Putamen (tissue), 1 donor: ENCODE measurements at places on chromosomes 11 and 22.

- DNase-seq = no peak
Measured at GRCh38 chr11:69140635-69141034, 15.1 kb upstream of the SMIM38 start.

DNA sequence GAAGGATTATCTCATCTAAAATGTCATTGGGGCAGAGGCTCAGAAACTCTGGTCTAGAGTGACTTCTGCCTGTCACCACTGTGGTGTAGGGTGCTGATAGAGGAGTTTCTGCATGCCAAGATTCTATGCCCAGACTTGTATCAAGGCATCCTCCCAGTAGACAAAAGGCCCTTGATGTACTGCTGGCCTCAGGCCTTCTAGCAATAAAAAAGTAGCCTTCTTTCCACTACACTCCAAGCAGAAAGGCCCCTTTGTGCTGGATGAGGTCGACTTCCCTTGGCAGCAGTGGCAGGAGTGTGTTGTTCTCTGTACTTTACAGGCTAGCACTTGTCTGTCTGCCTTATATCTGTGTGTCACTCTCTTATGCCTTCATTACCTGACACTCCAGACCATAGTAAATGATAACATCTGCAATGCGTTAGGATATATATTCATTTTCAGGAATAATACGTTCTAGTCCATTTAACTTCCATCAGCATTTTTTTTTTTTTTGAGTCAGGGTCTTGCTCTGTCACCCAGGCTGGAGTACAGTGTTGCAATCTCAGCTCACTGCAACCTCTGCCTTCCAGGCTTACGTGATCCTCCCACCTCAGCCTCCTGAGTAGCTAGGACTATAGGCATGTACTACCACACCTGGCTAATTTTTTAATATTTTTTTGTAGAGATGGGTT is 49.5 kb upstream of the RRM1 start:
- peak; percentile 90 for DNase-seq

DNA sequence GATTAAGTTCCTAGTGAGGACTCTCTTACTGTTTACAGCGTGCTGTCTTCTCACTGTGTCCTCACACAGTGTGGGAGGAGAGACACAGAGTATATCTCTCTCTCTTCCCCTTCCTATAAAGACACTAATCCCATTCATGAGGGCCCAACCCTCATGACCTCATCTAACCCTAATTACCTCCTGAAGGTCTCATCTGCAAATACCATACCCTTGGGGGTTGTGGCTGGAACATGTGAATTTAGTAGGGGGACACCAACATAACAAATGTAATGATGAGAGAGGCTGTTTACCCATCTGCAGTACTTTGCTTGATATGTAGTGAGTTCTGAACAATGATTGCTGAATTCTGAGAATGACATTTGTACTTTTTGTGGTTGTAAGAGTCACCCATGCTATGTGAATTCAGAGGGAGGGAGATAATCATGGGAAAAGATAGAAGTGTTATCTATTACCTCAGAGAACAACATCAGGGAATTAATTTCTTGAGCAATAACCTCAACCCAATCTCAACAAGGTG is 4.9 kb upstream of the OR52W1 start:
- no peak for DNase-seq

DNA sequence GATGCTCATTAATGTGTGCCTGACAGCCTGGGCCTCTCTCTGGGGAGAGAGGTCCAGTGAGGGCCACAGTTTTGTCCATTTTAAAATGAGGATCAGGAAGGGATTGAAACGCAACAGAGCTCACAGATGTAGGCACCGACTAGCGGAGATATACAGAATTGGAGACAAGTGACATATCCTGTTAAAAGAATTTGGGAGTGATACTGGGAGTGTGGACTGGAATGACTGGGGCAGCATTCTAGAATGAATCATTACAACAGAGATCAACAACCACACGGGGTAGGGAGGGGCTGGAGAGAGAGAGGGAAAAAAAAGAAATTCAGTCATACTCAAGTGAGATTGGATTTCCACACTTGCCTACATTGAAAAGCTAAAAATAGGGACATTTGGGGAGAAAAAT is 2.5 kb upstream of the NCAM1 start:
- no peak for DNase-seq

DNA sequence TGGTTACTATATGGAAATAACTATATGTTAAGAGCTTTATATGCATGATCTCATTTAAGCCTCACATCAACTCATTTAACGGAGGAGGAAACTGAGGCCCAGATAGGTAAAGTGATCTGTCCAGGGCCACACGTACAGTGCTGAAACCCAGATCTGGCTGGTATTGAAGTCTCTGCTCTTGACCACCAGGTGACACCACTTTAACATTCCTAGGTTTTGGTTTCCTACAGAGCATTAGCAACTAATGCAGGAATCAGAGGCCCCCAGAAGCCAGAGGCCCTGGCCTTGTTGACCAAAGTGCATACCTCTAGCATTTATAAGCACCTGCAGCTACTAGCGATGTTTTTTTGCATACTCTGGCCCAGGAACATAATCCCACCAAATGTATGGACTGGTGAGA is 12.9 kb upstream of the LIMK2 start:
- DNase-seq = no peak

GRCh38 chr11:92826603-92827002 is 142.8 kb upstream of the MTNR1B start:
- no peak for DNase-seq

- no peak for DNase-seq
Measured at GRCh38 chr22:26527574-26528465, 15.5 kb upstream of the TFIP11 start.

DNA sequence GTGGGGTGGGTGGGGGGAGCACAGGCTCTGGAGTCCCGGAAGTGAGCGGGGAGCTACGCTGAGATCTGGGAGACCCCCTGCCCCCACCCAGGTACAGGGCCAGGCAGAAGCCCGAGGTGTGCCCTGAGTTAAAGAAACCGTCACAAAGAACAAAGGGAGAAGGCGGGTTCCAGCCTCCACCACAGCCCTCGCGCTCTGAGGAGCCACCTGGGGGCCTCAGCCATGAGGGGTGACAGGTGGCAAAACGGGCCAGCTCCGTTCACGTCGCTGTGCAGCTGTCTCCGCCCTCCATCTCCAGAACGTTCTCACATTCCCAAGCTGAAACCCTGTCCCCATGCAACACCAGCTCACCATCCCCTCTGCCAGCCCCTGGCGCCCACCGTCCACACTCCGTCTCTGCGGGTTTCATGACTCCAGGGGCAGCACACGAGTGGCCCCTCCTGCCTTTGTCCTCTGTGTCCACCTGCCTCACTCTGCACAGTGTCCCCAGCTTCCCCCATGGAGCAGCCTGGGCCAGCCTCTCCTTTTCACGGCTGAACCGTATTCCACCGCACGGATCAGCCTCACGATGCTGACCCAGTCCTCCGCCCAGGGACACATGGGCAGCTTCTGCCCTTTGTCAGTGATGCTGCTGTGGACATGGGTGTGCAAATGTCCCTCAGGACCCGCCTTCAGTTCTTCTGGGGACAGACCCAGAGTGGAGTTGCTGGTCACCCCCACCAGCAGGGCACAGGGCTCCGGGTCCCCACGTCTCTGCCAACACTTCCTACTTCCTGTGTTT is 1.7 kb upstream of the MUC5B start:
- no peak for DNase-seq

DNA sequence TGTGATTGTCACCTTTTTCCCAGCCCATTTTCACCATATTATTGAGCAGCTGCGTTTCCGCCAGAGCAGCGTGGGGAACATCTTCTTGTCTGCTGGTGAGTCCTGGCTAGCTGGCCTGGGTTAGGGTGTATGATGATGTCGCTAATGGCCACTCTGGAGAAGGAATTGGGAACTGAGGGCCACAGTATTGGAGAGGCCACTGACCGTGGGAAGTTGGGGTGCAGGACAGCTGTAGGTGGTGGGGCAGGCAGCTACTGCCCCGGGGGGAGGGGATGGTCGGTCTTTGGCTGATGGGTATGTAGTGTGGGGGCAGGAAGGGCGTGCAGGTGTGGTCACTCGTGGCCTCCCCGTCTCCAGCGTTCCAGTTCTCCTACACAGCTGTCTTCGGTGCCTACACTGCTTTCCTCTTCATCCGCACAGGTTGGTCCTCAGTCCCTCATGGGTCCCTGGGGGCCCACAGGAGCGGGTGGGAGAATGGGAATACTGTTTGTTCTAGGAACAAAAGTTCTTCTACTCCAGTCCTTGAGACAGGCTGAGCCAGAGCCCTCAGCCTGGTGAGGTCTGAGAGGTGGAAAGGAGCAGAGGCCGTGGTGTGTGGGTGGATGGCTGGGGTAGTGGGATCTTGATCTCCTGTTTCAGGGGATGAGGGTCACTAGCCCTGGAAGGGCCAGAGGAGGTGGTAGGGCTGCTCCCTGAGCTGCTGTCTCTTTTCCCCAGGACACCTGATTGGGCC is 2.1 kb downstream of the RCE1 start:
- DNase-seq = no peak

DNA sequence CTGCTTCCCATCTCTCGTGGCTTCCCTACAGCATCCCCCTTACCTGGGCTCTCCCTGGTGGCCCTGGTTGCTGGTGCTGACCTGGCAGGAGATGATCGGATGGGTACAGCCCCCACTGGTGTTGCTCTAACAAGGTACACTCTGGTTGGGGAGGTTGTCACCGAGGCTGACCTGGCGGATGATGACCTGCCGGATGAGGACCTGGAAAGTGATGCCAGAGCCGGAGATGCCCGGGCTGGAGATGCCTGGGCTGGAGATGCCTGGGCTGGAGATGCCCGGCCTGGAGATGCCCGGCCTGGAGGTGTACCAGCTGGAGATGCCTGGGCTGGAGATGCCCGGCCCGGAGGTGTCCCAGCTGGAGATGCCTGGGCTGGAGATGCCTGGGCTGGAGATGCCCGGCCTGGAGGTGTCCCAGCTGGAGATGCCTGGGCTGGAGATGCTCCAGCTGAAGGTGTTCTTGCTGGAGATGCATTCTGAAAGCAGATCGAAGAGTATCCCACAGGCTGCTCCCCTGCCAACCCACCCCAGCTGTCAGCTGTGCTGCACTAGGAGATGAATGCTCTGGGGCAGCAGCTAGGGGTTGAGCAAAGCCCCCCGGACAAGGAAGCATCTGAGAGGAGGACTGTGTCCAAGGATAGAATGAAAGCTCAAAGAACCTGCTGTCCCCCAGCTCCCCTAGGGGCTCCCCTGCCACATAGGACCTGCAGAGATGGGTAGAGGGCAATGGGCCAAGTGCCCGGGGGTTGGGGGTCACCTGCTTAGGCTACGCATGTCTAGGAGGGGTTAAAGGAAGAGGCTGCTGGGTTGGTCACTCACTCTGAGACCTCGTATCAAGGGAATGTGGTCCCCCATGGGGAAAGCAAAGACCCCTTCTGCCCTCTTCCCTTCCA is 10.6 kb downstream of the TMPRSS13 start:
- no peak for DNase-seq

DNA sequence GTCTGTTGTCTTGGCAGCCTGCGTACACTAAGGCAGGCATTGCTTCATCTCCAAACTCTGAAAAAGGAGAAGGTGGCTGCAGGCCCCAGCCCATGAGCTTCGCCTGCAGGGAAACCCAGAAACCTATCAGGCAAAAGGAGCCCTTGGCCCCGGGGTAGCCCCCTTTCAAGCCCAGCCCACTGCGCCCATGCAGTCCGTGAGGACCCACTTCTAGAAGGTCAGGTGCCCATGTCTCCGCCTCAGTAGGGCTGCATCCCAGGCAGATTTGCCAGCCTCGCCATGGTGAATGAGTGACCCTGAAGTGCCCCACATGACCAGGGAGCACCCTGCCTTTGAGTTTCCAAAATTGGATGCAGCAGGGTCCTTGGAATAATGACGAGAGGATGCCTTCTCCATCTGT is 1158.4 kb downstream of the BRD1 start:
- no peak for DNase-seq

DNA sequence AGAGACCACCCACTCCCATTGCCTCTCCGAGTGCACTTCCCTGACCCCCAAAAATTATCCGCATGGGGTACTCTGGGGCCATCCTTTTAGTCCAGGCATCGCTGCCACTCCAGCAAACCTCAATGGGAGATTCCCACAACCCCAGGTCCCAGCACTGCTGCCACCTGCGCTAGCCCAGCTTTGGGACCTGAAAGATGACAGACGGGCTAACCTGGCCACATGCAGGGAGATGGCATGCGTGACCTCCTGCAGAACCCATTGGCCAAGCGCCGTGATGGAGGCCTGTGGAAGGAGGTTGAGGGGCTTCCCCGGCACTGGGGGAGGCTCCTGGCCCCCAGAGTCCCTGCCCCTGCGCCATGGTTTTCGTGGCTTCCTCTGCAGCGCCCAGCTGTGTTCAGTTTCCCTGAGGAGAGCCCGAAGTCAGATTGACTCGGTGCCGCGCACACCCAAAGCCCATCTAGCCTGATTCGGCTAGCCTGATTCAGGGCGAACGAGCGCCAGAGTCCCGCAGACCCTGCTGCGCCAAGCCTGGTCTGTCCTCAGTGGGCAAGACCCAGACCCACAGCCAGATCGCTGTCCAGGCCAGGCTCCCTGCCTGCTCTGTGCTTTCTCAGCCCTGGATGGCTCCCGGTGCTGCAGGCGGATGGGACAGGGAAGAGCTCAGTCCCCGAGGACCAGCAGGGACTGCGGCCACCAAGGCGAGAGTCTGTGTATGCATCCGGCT is 751 bp upstream of the WNT7B start:
- no peak for DNase-seq

DNA sequence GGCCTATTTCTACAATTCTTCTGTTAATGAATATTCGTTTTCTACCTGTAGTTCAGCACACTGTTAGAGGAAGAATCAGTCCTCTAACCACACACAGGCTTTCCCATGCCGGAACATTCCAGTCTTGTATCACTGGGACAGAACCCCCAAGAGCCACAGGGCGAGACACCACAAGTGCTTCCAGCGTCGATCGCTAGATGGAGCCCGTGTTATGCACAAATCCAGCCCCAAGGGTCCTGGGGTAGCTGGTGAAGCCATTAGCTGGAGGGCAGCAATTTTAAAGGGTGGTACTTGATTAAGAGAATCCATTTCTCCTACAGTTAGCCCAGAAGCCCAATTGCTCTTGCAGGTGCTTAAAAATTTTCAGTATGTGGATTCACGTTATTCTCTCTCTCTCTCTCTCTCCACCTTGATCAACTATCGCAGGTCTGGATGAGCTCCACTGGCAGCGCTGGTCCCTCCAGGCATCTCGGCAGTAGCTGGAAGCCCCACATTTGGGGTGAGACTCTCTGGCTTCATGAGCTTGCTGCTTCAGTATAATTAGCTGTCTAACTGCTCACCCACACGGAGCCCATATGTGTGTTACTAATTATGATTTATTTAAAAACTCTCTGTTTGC is 148.2 kb upstream of the SNX19 start:
- peak; percentile 63 for DNase-seq

DNA sequence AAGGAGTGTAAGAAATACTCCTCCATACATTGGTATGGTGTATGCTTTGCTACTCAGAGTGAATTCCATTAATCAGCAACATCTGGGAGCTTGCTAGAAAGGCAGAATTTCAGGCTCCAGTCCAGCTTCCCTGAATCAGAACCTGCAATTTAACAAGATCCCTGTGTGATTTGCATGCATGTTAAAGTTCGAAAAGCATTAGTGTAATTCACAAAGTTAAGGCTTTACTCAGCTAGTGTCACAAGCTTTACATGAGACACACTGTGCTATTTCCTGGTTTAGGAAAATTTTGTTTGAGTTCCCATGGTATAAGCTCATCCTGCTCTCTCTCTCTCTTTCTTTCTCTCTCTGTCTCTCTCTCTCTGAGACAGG is 37.0 kb upstream of the HEPHL1 start:
- no peak for DNase-seq
